ENCODE measurements at places on chromosomes 11 and 22.
A peak's percentile ranks its signal among the peaks of the same experiment; 100 is the strongest.

GRCh38 chr22:17300926-17301325 lies 68.3 kb upstream of the CECR2 start:
- no peak overlapping the region for H3K4me3 ChIP-seq

GRCh38 chr11:5277807-5278382 lies 8.2 kb upstream of the HBE1 start:
- no peak overlapping the region for H3K4me3 ChIP-seq
- no peaks in the 10 kb centered on the region for H3K4me1 ChIP-seq
- no peak for DNase-seq
- H3K27me3 ChIP-seq: no peaks in the 10 kb centered on the region
- no peaks in the 10 kb centered on the region for H3K36me3 ChIP-seq

DNA sequence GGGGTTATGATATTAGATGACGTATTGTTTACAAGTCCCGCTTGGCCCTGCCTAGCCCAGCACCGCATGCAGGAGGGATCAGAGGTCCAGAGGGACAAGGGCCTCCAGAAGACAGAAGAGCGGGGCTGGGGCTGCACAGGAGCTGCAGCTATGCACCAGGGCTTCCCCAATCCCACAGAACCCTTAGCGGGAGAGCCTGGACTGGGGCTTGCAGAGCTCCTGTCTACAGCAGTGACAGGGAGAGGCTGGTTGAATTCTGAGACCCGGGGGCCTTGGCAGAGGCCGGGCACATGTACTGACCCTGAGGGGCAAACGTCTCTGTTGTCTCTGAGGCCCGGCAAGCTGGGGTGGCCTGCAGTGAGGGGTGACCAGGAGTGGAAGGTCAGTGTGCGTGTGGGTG lies 6.9 kb downstream of the KIAA0930 start:
- peaks cover 20% of the 10 kb centered on the region for H3K4me1 ChIP-seq
- H3K27me3 ChIP-seq: no peaks in the 10 kb centered on the region
- H3K36me3 ChIP-seq: no peaks in the 10 kb centered on the region
- H3K27ac ChIP-seq: no peak overlapping the region
- H3K4me3 ChIP-seq: no peak overlapping the region

- no peak overlapping the region for H3K4me3 ChIP-seq
- H3K27ac ChIP-seq: no peak overlapping the region
- H3K36me3 ChIP-seq: no peaks in the 10 kb centered on the region
- no peaks in the 10 kb centered on the region for H3K4me1 ChIP-seq
- DNase-seq: no peak
These were observed 122.2 kb downstream of the PLEKHA7 start for GRCh38 chr11:16891964-16892363.

DNA sequence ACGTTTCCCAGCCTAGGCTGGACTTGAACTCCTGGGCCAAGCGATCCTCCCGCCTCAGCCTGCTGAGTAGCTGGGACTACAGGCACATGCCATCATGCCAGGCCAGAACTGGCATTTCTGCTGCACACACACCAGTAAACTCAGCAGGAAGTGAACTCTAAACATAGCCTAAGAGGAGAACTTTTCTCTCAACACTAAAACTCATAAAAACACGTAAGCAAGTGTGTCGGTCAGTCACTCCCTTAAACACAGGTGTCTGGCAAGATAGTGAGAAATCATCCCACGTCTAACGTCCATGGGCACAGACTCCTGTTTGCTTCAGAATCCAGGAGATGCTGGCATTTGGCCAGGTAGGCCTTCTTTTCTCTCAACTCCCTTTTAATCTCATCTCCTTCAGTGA lies 104.8 kb downstream of the RPL27A start:
- H3K4me3 ChIP-seq: no peak overlapping the region
- H3K27ac ChIP-seq: no peak overlapping the region
- H3K4me1 ChIP-seq: peaks cover 7% of the 10 kb centered on the region
- DNase-seq: no peak
- no peaks in the 10 kb centered on the region for H3K27me3 ChIP-seq

GRCh38 chr11:332651-333480 lies 12.2 kb upstream of the IFITM3 start:
- no peaks in the 10 kb centered on the region for H3K36me3 ChIP-seq
- peak overlapping the region; percentile 41 for H3K27ac ChIP-seq
- no peaks in the 10 kb centered on the region for H3K27me3 ChIP-seq
- H3K4me1 ChIP-seq: peaks cover 51% of the 10 kb centered on the region
- no peak for DNase-seq

DNA sequence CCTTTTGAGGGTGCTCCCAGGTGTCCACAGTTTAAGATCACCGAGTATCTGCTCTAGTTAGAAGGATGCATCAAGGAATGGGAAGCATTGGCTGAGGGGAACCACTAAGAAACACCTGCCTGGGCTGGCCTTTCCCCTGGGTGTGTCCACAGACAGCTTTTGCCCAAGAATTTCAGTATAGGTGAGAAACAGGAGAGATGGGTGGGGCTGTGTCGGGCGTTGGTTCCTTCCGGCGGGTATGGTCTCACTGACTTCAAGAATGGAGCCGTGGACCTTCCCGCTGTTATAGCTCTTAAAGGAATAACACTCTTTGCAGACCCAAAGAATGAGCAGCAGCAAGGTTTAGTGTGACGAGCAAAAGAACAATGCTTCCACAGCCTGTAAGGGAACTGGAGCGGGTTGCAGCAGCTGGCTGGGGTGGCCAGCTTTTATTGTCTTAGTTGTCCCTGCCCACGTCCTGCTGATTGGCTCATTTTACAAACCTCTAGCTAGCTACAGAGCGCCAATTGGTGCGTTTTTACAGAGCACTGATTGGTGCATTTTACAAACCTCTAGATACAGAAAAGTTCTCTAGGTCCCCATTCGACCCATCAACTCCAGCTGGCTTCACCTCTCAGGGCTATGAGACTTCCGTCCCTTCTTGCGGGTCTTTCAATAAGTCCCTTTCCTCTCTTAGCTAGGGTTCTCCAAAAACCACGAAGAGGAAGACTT lies 2.4 kb downstream of the FADS1 start:
- no peak for DNase-seq
- peaks cover 13% of the 10 kb centered on the region for H3K4me1 ChIP-seq
- H3K27me3 ChIP-seq: no peaks in the 10 kb centered on the region
- peak overlapping the region; percentile 95 for H3K4me3 ChIP-seq

DNA sequence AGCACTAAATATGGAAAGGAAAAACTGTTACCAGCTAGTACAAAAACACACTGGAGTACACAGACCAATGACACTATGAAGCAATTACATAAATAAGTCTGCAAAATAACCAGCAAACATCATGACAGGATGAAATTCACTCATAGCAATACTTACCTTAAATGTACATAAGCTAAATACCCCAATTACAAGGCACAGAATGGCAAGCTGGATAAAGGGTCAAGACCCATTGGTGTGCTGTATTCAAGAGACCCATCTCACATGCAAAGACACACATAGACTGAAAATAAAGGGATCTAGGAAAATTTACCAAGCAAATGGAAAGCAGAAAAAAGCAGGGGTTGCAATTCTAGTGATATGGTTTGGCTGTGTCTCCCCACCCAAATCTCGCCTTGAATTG lies 44.0 kb upstream of the CALCA start:
- H3K27me3 ChIP-seq: peaks cover 59% of the 10 kb centered on the region
- no peak overlapping the region for H3K4me3 ChIP-seq
- no peak overlapping the region for H3K27ac ChIP-seq
- H3K36me3 ChIP-seq: peaks cover 40% of the 10 kb centered on the region
- no peak for DNase-seq

DNA sequence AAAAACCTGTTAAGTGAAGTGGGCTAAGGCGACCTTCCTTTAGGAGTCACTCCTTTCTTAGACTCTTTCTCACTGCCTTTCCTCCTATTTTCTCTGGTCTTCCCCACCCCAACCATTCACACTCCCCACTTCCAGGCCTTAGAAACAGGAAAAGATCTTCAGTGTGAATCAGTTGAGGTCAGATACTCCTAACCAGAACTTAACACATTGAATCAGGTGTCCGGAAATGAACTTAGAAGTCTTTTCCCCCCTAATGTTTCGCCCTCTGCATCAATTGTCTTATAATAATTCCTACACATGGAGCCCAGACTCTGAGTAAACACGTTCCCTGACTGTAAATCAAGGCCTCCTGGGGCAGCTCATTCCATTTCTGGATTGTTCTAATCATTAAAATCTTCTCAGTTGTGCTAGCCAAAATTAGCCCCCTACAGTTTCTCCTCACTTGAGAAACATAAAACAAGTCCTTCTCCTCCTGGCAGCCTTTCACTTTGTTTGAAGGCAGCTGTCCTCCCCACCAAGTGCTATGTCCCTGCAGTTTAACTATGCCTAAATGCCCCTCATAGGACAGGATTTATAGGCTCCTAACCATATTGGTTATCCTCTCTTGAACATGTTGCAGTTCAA lies 32.7 kb upstream of the USP47 start:
- H3K4me1 ChIP-seq: peaks cover 27% of the 10 kb centered on the region
- peak overlapping the region; percentile 40 for H3K4me3 ChIP-seq
- H3K27me3 ChIP-seq: peaks cover 3% of the 10 kb centered on the region

DNA sequence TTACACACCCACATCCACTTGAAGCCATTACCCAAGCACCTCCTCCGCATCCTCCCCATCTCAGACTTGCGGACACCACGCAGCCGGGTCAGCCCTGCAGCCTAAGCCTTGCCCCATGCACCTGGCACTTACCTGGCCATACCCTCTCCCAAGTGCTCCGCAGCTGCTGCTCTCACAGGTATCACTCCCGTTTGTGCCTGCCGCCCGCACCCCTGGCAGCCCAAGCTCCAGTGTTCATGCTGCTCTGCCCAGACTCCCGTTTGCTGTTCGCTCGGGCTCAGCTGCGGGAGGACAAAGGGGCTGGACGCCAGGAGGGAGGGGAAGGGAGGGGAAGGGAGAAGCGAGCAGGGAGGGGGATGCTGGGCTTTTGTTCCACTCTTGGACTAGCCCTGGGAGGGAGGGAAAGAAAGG lies at the start of gene KLHL35:
TSS of gene KLHL35 (minus strand) at position 293 of the 411 bp plus-strand sequence. CDS start 2,574 bp downstream, outside the sequence.
- no peak within 1 kb of the TSS for H3K4me3 ChIP-seq
- no peak within 1 kb of the TSS for H3K27ac ChIP-seq
- no peaks in the 10 kb centered on the region for H3K36me3 ChIP-seq
- H3K27me3 ChIP-seq: peaks cover 29% of the 10 kb centered on the region

- peaks cover 31% of the 10 kb centered on the region for H3K36me3 ChIP-seq
- no peaks in the 10 kb centered on the region for H3K27me3 ChIP-seq
- no peak for DNase-seq
- no peak overlapping the region for H3K4me3 ChIP-seq
These were observed 17.1 kb downstream of the SC5D start for GRCh38 chr11:121309688-121310087.

GRCh38 chr11:30567644-30568043 lies 18.5 kb downstream of the MPPED2 start:
- no peak overlapping the region for H3K27ac ChIP-seq
- no peak overlapping the region for H3K4me3 ChIP-seq
- H3K36me3 ChIP-seq: no peaks in the 10 kb centered on the region
- H3K4me1 ChIP-seq: no peaks in the 10 kb centered on the region
- no peak for DNase-seq
- peaks cover 4% of the 10 kb centered on the region for H3K27me3 ChIP-seq

GRCh38 chr22:22662095-22662494 lies 17.7 kb downstream of the GGTLC2 start:
- H3K27me3 ChIP-seq: peaks cover 11% of the 10 kb centered on the region
- H3K4me3 ChIP-seq: no peak overlapping the region
- H3K36me3 ChIP-seq: no peaks in the 10 kb centered on the region
- DNase-seq: no peak
- no peak overlapping the region for H3K27ac ChIP-seq
- no peaks in the 10 kb centered on the region for H3K4me1 ChIP-seq

DNA sequence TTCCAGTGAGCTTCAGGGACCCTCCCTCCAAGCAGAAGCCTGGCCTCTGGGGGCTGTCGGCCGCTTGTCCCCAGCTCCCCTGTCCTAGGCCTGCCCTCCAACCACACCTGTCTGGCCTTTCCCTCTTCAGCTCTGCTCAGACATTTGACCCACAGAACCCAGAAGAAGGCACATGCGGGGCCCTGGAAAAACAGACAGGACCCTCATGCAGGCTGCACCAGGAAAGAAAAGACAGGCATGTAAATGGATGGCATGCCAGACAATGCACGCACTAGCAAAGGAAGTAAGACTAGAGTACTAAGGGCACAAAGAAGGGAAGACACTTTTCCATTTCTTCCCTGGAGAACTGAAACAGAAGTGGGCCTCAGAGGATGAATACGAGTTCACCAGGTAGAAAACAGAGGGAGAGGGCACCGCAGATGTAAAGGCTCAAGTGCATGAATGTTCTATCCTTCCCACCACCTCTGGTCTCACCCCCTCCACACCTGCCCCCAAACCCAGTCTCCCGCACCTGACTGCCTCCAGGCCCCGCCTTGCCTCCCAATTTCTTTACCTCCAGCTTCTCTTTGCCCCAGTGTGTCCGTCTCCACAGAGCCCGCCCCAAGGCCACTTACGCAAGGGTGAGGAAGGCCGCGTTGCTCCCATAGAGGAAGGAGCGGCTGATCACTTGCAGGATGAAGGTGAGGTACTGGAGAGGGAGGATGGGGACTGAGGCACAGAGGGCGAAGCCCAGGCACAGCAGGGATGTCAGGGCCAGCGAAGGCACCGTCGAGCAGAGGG lies 17.4 kb downstream of the SLC43A3 start:
- no peak overlapping the region for H3K4me3 ChIP-seq
- peaks cover 53% of the 10 kb centered on the region for H3K36me3 ChIP-seq
- H3K4me1 ChIP-seq: peaks cover 28% of the 10 kb centered on the region
- no peaks in the 10 kb centered on the region for H3K27me3 ChIP-seq

GRCh38 chr11:117855186-117855845 lies 21.1 kb downstream of the FXYD6 start:
- no peak overlapping the region for H3K27ac ChIP-seq
- no peak for DNase-seq
- peaks cover 30% of the 10 kb centered on the region for H3K27me3 ChIP-seq
- no peak overlapping the region for H3K4me3 ChIP-seq
- peaks cover 5% of the 10 kb centered on the region for H3K4me1 ChIP-seq

- DNase-seq: no peak
- peaks cover 47% of the 10 kb centered on the region for H3K27me3 ChIP-seq
- H3K4me3 ChIP-seq: no peak overlapping the region
- no peaks in the 10 kb centered on the region for H3K36me3 ChIP-seq
These were observed 21.7 kb downstream of the KIRREL3 start for GRCh38 chr11:126978911-126979310.

- no peak overlapping the region for H3K4me3 ChIP-seq
- H3K36me3 ChIP-seq: no peaks in the 10 kb centered on the region
- H3K4me1 ChIP-seq: no peaks in the 10 kb centered on the region
- no peaks in the 10 kb centered on the region for H3K27me3 ChIP-seq
- H3K27ac ChIP-seq: no peak overlapping the region
These were observed 21.1 kb downstream of the MRGPRD start for GRCh38 chr11:68959465-68960293.

- H3K4me3 ChIP-seq: no peak overlapping the region
- no peak overlapping the region for H3K27ac ChIP-seq
- no peaks in the 10 kb centered on the region for H3K36me3 ChIP-seq
- no peaks in the 10 kb centered on the region for H3K4me1 ChIP-seq
- H3K27me3 ChIP-seq: peaks cover 15% of the 10 kb centered on the region
These were observed 265.4 kb downstream of the MIAT start for GRCh38 chr22:26922806-26923205.

All from natural killer cell treated with Interleukin-12 subunit alpha and Interleukin-12 subunit beta and Interleukin-15 and Interleukin-18, amount 100 ng/mL, for 72 hours (primary cell).